ENCODE measurements at places on chromosomes 4 and X. TPM values are rescaled to one million over a fixed set of nuclear protein-coding genes. Genes with fewer than 3 reads are reported as not detected.

Gene RBM46
- not detected for total RNA-seq

DNA sequence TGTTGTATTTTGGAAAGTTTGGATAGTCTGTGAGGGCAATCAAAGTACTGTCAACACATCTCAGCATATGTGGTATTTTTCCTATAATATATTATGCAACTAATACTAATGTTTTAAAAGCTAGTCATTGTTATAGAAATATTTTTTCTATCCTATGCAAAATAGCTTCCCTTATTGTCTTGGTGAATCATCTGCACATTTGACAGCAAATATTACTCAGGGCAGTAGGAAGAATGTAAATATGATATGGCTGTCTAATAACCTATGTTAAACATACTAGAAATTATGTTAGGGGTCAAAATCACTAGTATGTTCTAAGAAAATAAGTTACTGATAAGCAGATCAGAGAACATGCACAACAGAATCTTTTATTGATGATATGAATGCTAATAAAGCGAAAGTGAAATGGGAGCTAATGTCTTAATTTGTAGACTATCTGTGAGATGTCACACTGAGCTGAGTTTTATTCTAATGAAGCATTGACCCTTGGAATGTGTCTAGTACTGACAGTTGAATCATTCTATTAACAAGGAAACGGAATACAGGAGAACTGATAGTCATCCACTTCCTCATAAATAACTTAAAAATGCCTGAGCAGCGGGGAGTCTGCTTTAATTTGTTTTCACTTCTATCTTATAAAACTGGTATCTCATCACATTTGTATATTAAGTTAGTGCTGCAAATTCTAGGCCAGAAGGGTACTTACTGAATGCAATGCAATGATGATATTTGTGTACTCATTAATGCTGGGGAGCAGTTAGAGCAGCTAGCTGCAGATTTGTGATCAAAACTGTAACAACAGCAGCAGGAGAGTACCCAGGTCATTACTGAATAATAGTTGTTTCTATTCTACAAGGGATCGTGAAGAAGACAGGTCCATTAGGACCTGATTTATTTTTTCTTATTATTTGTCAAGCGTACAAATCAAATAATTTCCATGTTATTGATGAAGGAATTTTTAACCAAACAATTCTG, 440.3 kb upstream of the AADAT start:
- peak; percentile 45 for DNase-seq

Gene NPNT
- total RNA-seq = 34.5 TPM

Gene CNGA1
- total RNA-seq = 0.29 TPM

- DNase-seq = peak; percentile 18
Measured at GRCh38 chr4:39446842-39447573, 11.7 kb downstream of the RPL9 start.

Gene FHIP1A
- 13.8 TPM for total RNA-seq

GRCh38 chrX:113222305-113222704, 381.7 kb upstream of the AMOT start:
- no peak for DNase-seq

DNA sequence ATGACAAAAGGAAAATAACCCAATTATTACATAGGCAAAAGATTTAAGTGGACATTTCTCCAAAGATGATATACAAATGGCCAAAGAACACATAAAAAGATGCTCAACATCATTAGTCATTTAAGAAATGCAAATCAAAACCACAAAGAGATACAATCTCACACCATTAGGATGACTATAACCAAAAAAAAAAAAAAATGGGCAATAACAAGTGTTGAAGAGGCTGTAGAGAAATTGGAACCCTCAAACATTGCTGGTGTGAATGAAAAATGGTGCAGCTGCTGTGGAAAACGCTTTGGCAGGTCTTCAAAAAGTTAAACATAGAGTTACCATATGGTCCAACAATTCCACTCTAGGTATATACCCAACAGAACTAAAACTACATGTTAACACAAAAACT, 5.6 kb upstream of the PRDX4 start:
- no peak for DNase-seq

Gene CLTRN
- total RNA-seq = 6.1 TPM

DNA sequence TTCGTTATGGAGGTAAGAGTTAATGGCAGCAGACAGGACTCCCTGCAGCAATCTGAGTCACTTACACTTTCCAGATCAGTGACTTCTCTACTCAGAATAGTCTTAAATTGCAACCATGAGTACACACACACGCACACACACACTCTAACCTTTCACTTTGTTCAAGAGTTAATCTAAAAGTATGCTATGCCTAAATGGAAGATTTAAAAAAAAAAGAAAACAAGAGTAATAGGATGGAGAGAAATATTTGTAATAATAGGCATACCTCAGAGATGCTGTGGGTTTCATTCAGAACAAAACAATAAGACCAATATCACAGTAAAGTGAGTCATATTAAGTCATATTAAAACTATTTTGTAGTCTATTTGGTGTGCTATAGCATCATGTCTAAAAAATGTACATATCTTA, 969.1 kb upstream of the PCDH10 start:
- peak; percentile 69 for DNase-seq

DNA sequence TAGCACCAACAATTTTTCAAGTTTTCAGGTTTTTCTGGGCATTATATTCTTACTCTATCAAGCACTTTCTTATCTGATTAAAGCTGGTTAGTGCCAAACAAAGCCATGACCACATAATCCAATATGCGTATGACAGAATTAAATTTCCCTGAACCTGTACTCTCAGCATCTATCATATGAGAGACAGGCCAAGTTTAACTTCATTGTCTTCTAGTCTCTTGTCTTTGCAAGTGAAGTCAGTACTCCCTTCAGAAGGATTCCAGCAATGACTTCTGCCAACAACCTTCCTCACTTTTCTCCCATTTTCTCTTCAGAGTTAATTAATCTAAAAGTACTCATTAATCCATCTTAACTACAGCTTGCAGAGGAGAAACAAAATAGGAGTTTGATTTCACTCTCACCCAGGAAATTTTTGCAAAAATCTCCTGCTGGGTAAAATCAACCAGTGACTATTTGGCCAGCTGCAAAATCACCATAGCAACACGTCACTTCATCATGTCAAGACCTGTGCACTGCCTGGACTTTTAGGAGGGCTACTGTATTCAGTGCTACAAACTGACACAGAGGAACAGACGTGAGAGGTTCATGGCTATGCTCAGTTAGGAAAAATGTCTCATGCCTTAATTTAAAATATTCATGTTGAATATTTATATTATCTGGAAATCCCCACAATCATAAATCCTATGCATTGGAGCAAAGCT, 208.4 kb downstream of the ANTXR2 start:
- DNase-seq = no peak

DNA sequence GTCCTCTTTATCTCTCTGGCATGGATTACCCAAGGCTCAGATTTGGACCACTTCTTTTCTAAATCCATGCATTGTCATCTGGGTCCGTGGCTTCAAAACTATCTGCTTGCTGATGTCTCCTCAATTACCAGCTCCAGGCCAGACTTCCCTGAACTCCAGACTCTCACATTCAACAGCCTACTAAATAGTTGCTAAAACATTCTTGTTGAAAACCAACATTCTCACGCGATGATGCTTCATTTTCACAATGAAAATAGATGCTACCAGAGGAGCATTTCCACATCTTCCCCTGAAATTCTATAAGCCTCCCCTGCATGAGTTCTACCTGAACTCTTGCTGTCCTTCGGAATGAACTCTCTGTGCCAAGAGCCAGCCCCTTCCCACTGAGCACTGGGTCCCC, 5.2 kb upstream of the TLR6 start:
- DNase-seq = no peak

All from PC-3 (cell line).